NCI-H460 (cell line): ENCODE measurements at places on chromosomes 5 and 9.

DNA sequence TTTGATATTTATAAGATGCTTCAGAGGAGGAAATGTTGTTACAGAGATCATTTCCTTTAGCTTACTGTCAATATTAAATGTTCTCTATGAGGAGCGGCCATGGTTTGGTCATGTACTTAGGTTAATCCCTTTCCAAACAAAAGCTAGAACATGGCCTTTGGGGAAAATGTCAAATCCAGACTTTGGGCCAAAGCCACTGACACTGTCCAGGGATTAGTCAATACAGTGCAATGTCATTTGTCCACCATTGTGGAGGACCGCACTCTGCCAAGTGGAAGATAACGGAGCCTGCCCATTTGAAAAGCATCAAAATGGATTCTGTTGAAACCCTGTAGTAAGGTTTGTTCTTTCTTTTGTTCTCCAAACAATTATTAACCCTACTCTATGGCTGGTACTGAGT is 50.1 kb downstream of the FRMPD1 start:
- no peak for DNase-seq

GRCh38 chr5:96758621-96759020 is 49.1 kb downstream of the ERAP1 start:
- DNase-seq: no peak

- DNase-seq: peak; percentile 20
These were observed 1.2 kb upstream of the SLC4A9 start for GRCh38 chr5:140358738-140359310.

- no peak for DNase-seq
These were observed 988.7 kb upstream of the ARRDC3 start for GRCh38 chr5:92371889-92372235.

DNA sequence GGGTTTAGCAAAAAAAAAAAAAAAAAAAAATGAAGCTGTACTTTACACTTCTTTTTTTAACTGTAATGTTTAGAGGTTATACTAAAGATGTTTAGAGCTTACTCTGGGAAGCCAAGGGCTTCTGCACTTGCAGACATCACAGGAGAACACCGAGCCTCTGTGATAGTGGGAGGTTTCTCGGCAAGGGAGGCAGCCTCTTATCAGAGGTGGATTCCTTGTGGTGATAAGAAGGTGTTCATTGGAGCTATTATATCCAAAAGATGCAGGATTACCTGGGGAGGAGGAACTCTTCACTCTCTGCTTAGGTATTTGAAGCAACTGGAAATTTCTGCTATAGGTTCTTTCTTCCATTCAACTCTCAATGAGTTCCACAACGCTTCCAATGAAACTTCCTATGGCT is 171.2 kb upstream of the SLC12A2 start:
- no peak for DNase-seq

DNA sequence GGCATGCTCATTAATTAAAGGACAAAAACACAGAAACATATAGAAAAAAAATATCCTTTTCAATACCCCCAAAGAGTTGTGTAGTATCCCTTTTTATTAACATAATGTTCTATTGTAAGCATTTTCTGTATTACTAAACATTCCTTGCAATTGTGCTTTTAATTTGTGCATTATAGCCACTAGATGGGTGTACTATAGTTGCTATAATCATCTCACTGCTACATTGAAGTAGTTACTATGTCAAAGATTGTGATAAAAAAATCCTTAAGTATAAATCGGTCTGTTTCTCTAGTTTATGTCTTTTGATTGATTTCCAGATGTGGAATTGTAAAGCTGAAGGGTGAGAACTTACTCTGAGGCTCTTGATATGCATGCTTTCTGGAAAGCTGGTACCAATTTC is 21.4 kb downstream of the FREM1 start:
- DNase-seq: no peak

GRCh38 chr9:93905473-93906133 is 49.6 kb downstream of the BARX1 start:
- DNase-seq: no peak

GRCh38 chr5:14226554-14226953 is 83.4 kb downstream of the TRIO start:
- no peak for DNase-seq

DNA sequence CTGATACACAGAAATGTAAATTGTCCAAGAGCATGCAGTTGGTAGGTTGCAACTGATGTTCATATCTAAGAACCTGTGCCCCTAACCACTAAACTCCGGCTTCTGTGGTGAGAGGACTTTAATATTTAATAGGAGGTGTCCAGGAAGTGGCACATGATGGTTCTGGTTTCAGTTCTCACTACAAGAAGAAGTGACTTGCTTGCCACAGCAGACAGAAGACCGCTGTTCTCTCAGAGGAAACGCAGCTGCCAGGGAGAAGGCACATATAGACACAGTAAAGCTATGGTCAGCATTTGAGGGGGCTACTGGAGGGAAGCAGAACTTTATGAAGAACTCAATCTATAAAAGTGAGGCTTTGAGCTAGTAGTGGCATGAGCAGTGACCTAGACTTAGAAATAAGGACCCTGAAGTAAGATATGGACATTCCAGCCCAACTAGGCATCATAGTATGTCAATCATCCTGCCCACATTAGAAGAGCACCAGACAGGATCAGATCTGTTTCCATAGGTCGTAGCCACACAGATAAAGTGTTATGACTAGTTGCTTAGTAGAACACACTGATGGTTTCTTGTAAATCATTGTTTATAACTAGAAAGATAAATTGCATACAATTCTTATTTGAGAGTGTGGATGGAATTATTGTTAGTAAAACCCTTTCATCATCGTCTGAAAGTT is 36.4 kb upstream of the DAB2 start:
- no peak for DNase-seq

- no peak for DNase-seq
These were observed 38.5 kb downstream of the TARS1 start for GRCh38 chr5:33479311-33479710.

DNA sequence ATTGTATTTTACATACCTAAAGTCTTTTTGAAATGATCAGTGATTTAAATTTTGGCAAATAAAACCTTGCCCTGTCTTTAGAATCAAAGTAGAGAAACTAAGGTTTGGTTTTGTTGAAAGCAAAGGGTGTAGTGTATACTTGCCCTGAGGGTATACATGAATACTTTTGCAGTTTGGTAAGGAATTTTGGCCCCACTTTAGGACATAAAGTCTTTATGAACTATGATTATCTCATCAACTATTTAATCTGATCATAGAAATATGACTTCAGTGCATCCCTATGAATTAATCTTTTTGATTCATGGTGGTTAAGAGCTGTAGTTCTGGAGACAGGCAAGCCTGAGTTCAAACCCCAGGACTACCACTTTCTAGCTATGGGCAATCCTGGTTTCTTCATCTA is 17.7 kb downstream of the RAD1 start:
- DNase-seq: no peak

DNA sequence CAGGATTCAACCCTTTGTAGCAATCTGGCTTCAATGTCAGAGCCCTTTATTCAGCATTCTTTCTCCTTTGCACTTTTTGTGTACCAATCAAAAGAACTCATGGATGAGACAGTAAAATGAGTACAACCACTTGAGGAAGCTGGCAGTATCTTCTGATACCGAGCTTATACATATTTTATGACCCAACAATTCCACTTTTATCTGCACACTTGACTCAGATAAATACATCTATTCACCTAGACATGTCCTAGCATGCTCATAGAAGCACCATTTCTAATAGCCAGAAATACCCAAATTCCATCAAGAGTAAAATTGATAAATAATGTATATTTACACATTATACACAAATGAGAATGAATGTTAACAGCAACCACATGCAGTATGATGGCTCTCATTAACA is 111.2 kb upstream of the PTGER4 start:
- no peak for DNase-seq

- DNase-seq: no peak
These were observed 159.0 kb downstream of the TLE1 start for GRCh38 chr9:81530310-81530810.

- no peak for DNase-seq
These were observed 43.1 kb downstream of the POLR1E start for GRCh38 chr9:37528652-37529471.

DNA sequence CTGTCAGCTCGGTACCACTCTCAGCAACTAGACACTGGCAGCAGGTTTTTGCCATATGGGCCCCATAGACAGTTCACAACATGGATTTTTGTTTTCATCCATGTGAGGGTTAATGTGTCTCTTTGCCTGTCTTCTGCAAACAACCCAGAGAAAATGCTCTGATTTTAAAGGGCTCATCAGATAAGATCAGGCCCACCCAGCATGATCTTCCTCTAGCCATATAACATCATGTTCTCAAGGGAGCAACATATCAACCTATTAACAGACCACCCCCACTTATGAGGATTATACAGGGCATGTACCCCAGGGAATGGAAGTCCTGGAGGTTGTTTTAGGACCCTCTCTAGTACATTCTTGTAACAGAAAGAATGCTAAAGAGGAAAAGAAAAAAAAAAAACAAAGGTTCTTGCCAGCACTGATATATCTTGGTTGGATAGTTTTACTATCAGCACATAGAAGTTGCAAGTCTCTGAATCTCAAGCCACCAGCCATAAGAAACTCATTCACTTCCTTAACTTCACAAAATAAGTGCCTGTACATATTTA is 1015.1 kb downstream of the TLE4 start:
- no peak for DNase-seq

DNA sequence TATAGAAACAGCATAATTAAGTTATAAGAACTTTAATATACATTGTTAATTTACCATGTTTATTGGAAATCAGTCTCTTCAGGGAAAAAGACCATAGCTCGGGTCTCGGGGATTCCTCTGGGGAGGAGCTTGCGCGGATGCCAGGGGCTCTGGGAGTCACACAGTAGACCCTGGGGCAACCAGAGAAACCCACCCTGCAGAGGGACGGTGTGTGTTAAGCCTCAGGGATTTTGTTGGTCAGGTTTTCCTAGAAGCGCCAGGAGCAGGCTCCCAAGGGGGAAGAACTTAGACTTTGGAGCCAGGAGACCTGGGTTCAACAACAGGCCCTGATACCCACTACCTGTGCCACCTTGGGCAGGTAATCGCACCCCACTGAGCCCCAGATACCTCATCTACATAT is 297.9 kb downstream of the MED10 start:
- DNase-seq: no peak

GRCh38 chr5:139847091-139847490 is 51.5 kb downstream of the PSD2 start:
- DNase-seq: no peak

DNA sequence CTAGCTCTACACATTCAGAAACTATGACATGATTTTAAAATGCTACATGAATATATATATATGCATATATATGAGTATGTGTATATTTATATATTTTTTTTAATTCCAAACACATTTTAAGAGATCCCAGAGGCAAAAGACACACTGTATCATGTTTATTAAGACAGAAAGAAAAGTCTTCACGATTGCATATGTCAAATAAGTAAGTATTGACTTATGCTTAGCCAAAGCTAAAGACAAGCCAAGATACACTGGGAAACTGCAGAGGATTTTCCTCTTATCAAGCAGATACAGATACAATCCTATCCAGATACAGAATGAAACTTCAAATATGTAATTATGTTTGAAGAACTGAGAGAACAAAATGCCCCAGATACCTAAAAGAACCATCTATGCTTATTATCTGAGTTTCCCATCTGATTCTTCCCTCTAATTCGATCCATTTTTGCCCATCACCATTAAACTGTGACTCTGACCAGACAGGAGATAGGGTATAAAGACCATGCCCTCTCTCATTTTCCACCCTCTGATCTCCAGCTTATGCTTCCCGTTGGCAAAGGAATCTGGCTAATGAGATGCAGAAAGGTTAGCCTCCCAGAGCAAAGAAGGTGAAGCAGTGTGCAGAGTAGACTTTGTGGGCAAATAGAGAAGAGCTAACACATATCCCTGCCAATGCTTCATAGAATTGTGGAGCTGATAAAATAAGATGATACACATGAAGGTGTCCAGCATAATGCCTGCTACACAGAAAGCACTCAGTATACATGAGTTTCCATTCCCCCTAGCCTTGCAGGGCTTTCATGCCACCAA is 131.0 kb upstream of the TARS1 start:
- DNase-seq: no peak

DNA sequence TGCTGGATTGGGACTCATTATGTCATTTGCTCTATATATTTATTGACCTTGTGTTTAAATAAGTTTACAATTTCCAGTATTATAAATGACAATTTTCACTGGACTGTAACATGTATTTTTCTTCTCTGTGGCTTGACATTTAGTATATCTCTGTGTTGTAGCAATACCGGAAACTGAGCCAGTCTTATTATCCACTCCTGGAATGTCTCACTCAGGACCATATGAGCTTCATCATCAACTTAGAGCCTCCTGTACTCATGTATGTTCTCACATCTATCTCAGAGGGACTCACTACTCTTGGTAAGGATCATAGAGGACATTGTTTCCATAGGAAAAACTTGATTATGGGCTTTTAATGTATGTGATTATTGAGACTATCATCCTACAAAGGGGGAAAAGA is 66.5 kb upstream of the TLX3 start:
- DNase-seq: no peak

- no peak for DNase-seq
These were observed 5.5 kb downstream of the MARCHF3 start for GRCh38 chr5:127024821-127025220.

DNA sequence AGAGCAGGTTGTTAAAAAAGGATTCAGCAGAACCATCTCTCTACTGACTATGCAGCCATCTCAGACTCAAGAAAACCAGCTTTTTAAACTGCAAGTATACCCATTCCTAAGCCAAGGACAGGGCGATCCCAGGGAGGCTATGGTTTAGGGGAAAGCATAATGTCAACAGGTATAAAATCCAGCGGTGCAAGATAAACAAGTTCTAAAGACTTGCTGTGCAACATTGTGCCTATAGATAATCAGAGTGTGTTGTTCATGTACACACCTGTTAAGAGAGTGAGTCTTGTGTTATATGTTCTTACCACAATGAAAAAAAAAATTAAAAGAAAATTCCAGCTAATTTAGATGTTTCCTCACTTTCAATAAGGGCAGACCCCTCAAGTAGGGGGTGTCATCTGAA is 63.6 kb upstream of the DIRAS2 start:
- no peak for DNase-seq

- no peak for DNase-seq
These were observed 120.7 kb downstream of the PAPPA start for GRCh38 chr9:116274293-116274692.

- DNase-seq: no peak
These were observed 54.0 kb upstream of the SLIT3 start for GRCh38 chr5:169354921-169355320.

- DNase-seq: peak; percentile 65
These were observed 8.2 kb downstream of the RPP25L start for GRCh38 chr9:34603610-34604231.

GRCh38 chr9:112777914-112778313 is 27.4 kb downstream of the SNX30 start:
- DNase-seq: no peak
